ENCODE measurements at places on chromosomes 2 and 18.

DNA sequence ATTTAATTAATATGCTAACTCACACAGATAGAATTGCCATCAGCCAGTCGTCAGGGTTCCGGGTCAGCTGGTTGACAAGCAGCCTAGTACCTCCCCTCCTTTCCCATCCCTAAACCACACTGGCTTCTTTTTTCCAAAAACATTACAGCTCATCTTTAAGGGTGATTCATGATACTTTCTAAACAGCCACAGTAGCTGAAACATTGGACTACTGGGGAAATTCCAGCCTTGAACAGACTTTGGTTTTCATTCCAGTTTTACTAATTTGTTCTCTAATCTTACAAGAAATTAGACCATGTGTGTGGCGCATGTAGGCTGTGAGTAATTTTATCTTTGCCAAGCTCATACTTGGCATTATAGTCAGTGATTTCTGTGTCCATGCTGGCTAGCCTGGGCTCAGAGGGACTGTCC, 110.8 kb downstream of the FMNL2 start:
- DNase-seq: no peak

GRCh38 chr2:175030380-175031271, 25.4 kb upstream of the CHN1 start:
- peak; percentile 2 for DNase-seq

- DNase-seq: no peak
Measured at GRCh38 chr2:199962203-199962602, 6.8 kb downstream of the MAIP1 start.

- DNase-seq: no peak
Measured at GRCh38 chr2:2116657-2117056, 214.4 kb downstream of the MYT1L start.

DNA sequence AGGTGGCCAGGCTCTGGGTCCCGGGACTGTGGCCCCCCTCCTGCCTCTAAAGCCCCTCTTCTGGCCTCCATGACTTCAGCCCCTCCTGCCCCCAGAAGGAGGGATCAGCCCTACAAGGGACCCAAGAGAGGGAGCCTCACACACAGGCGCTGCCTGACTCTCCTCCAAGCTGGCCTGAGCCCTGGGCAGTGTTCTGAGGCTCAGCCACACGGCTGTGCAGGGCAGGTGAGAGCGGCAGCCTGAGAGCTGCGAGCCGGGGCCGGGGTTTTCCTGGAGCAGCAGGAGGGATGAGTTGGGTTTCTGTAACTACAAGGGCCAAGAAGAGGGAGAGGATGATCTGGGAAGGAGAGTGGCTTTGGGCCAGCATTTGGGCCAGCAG, 70.1 kb downstream of the HPCAL1 start:
- no peak for DNase-seq

- DNase-seq: peak; percentile 44
Measured at GRCh38 chr2:179543361-179543901, 278.8 kb upstream of the SESTD1 start.

- no peak for DNase-seq
Measured at GRCh38 chr2:188042412-188042811, 249.3 kb upstream of the GULP1 start.

DNA sequence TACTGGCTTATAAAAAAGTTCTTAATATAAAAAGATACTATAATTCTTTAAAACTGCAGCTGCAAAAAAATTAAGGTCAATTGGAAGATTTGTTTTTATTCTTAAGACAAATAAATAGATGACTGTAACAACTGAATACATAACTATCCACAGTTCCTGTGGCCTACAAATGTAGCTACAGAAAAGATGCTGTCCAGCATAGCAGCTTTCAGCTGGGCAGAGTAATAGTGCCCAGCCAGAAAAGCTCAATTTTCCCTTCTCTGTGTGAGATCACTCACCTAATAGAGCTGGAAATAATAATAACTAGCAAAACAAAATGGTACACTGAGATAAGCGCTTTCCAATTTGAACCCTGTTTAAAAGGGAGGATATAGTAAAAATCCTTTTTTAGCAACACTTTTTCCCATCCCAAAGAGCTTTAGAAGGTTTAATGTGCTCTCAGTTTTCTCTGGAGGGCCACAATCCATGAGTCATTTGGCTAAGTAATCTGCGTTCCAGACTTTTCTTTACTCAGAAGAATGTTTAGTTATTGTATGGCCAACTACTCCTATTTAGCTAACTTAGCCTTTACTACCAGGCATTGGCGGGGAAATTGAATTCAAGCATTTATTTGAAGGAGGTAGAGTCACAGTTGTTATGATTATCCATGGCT, 158.1 kb upstream of the SLC39A10 start:
- DNase-seq: no peak
